H9 (cell line): ENCODE measurements at places on chromosomes 5 and 9. TPM values are rescaled to one million over a fixed set of nuclear protein-coding genes. Genes with fewer than 3 reads are reported as not detected.

DNA sequence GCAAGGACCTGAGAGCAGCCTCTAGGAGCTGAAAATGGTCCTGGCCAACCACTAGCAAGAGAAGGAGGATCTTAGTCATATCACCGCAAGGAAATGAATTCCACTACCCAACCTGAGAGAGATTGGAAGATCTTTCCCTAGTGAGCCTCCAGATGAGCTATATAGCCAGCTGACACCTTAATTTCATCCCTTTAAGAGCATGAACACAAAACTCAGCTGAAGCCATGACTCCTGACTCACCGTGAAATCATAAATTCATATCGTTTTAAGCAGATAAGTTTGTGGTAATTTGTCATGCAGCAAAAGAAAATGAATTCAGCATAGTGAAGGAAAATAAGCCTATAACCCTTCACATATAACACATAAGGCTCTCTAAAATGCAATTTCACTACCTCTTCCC, 23.5 kb downstream of the MAPKAP1 start:
- DNase-seq, result no peak

GRCh38 chr9:121960665-121961064, 132.4 kb downstream of the TTLL11 start:
- DNase-seq, result no peak

GRCh38 chr5:97065475-97065874, 76.9 kb downstream of the LIX1 start:
- no peak for DNase-seq

Gene ZCCHC10
- 34.0 and 34.4 TPM in 2 replicates for total RNA-seq

DNA sequence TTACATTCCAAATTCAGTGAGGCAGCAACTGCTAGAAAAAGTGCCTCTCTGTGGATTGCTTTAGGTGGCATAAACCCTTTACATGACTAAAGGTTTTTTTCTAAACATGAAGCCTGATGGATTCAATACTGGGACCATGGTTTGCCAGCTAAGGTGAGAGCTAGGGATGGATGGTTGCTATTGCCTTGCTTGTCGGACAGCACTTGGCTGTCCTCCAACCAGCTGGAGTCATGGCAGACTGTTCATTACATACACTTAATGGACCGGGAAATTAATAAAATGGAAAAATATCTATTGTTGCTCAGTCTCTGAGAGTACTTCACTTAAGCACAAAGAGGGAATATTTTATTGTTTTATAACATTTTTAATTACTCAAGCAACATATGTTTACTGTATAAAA, 116.9 kb upstream of the TRPC7 start:
- DNase-seq, result no peak

DNA sequence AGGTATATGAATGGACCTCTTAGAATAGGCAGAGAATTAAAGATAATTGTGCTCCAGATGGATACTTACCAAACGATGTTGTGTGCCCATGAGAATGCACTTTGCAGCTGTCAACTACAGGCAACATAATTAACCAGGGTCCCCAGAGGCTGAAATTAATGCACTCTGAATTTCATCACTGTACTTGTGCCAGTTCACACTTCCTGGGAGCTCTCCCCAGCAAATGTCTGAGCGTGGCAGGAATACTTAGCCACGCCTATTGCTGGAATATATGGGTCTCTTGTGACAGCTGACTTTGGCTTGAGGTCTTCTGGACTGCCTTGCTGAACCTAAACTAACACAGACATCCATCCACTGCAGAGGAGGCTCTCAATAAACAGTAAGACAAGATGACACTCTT, 11.9 kb upstream of the C1QTNF2 start:
- DNase-seq, result no peak

GRCh38 chr5:74408150-74409043, 232.1 kb downstream of the ENC1 start:
- no peak for DNase-seq

Gene PTGDS
- total RNA-seq, result 3.6 and 4.8 TPM in 2 replicates

DNA sequence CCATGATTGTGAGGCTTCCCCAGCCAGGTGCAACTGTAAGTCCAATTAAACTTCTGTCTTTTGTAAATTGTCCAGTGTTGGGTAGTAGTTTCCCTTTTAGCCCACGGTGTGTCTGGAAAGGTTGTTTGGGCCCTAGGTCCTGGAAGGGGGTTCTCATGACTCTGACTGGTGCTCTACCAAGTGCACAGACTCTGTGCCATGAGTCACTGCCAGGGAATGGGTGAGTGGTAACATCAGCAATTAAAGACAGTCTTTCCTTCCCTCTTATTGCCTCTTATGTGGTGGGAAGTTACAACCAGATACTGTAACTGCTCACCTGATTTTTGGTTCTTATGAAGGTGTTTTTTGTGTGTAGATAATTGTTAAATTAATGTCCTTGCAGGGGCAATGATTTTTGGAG, 141.2 kb downstream of the PRDM9 start:
- DNase-seq, result no peak

Gene LCN12
- total RNA-seq, result 2.1 and 4.5 TPM in 2 replicates

DNA sequence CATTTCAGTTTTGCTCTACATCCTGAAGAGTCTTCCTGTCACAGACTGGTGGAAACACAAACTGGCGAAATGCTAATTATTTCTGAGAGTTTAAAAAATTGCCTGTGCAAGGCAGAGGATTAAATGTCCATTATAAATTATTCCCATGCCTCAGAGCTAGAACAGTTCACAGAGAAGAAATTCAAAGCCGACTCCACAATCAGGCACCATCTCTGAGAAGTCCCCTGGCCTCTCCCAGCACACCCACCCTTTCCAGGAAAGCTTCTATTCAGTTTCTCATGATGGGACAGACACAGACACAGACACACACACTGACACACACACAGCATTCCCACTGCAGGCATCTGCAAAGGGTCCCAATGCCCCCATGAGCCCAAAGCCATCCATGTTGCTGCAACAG, 253.1 kb downstream of the DENND1A start:
- no peak for DNase-seq

DNA sequence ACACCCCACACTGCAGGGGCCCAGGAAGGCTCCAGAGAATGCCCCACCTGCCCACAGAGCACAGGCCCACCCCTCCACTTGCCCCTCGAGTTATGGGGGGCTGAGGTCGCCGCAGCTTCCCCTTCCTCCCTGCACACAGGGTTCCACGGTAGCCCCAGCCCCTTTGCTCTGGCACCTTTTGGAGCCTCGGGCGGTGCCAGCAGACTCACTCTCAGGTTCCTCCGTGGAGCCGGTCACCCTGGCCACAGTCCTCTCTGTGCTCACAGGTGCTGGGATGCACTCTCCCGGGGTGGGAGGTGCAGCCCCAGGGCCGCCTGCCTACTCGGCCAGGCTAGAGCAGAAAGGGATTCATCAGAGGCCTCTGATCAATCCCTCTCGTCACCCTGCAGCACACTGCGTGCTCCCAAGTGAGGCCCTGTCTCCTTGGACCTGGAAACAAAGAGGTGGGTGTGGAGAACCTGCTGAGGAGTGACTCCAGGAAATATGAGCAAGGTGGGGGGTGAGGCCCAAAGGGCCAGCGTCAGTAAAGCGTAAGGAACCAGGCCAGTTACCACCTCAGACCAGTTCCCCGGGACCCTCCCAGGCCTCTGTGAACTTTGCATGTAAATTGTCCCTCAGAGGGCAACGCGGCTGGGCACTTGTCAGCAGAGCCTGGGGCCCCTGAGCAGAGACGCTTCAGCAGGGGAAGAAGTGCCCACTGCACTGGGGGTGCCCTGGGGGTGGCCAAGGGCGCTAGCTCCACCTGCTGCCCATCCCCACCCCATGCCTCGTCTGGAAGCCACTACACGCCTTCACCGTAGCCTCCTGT, 167.8 kb downstream of the OLFM1 start:
- no peak for DNase-seq

Gene RIMOC1
- total RNA-seq, result 42.7 and 43.3 TPM in 2 replicates

Gene TGFBR1
- total RNA-seq, result 48.6 and 59.3 TPM in 2 replicates

DNA sequence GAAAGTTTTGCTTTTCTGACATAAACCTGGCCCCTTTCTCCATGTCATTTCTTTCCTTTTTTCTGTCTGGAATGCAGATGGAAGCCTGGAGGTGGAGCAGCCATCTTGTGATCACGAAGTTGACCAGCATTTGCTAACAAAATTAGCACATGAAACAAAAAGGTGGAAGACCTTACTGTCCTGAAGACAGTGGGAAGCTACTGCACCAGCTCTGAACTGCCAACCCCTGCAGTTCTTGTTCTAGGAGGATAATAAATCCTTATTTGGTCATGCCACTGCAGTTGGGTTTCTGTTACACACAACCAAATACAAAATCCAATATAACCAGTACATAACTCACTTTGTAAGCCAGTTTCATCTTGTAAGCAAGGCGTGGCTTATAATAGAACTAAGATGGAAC, 249.4 kb upstream of the TBCA start:
- peak; percentile 31 for DNase-seq

DNA sequence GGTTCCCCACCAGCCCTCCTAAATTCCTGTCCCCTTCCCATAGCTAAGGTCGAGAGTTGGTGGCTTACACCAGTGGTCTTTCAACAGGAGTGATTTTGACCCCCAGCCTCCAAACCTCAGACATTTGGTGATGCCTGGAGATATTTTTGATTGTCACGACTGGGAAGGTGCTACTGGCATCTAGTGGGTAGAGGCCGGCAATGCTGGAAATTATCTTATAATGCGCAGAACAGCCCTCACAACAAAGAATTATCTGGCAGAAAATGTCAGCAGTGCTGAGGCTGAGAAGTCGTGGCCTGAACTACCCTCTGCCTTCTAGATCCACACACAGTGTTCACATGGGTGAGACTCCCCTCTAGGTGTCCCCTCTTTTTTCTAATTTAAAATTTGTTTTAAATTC, 69.6 kb downstream of the IL31RA start:
- no peak for DNase-seq

DNA sequence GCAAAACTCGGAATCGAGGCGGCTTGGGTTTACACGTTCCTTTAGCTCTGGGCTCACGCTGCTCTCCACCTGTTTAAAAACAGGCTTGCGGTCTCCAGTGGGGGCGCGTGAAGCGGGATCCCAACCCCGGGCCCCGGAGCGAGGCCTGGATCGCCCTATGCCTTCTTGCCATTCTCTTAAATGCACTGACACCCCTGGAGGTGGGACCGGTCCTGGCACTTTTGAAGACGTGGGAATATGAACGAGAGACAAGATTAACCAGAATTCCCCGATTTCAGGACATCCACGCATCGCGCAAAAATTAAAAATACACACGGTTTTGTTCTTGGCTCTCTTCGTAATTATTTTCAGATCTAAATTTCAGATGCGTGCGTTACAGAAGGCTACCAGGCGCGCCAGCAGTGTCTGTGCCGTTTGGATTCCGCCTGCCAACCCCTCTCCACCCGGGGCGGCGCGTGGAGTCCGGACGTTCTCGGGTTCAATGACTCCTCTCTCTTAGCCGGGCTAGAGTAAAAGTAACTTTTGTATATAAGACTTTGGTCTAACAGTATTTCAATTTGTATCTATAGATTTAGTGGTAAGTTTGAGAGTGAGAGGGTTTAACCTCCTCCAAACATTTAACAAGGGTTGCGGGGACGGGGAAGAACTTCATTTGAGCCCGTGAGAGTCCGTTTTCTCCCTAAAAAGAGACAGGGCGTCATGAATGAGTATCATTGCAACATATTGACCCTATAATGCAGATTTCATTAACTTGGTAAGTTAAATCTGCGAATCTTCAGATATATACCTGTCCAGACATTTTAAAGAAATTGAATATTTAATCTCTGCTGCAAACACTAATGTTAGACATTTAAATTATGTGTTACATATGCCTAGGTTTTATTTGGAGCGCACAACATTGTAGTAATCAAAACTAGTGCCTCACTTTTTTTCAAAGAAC, 3.8 kb downstream of the FOXD1 start:
- peak; percentile 35 for DNase-seq

Gene ADGRD2
- 1.2 and 1.5 TPM in 2 replicates for total RNA-seq

GRCh38 chr5:71993600-71993999, 113.7 kb upstream of the MAP1B start:
- no peak for DNase-seq

DNA sequence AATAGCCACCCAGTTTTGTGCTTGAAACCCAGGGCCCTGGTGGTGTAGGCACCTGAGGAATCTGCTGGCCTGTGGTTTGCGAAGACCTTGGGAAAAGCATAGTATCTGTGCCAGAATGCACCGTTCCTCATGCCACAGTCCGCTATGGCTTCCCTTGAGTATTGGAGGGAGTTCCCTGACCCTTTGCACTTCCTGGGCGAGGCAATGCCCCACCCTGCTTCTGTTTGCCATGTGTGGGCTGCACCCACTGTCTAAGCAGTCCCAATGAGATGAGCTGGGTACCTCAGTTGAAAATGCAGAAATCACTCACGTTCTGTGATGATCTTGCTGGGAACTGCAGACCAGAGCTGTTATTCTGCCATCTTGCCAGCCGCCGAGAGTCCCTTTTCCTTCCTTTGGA, 483.5 kb downstream of the AGTPBP1 start:
- DNase-seq, result no peak

DNA sequence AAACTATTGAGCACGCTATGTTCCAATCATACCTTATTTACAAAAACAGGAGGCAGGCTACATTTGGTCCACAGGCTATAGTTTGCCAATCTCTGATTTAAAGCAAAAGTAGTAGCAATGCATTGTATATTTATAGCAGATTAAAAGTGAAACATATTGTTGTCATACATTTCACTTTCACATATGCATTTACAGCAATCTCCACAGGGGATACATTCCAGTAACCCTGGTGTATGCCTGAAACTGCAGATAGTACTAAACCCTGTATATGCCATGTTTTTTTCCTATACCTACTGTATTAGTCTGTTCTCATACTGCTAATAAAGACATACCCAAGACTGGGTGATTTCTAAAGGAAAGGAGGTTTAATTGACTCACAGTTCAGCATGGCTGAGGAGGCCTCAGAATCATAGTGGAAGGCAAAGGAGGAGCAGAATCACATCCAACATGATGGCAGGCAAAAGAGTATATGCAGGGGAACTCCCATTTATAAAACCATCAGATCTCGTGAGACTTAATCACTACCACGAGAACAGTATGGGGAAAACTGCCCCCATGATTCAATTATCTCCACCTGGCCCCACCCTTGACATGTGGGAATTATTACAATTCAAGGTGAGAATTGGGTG, 5.9 kb upstream of the CSF1R start:
- DNase-seq, result no peak

DNA sequence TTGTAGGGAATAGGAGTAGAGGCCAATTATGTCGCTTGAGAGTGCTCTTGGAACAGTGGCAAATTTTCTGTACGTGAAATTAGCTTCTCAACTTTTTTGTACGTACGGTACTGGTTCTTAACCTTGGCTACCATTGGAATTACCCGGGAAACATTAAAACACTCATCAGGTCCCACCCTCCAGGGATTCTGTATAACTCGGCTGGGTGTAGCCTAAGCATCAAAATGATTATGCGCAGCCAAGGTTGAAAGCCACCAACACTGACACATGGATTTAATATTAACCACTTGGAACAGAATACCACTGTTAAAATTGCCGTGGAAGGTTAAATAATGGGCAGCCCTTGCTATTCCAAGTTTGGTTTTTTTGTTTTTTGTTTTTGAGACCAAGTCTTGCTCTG, 17.4 kb downstream of the DNAJA1 start:
- no peak for DNase-seq

GRCh38 chr5:107968406-107968843, 297.7 kb upstream of the EFNA5 start:
- DNase-seq, result no peak

- no peak for DNase-seq
Observed at GRCh38 chr5:157598350-157598936, 22.9 kb upstream of the ADAM19 start.

Gene DUSP1
- total RNA-seq, result 10.9 and 11.3 TPM in 2 replicates

- no peak for DNase-seq
Observed at GRCh38 chr5:44246986-44247385, 142.2 kb downstream of the FGF10 start.

Gene PRELID2
- 10.4 and 13.2 TPM in 2 replicates for total RNA-seq

- no peak for DNase-seq
Observed at GRCh38 chr5:157518963-157519362, 56.6 kb downstream of the ADAM19 start.

GRCh38 chr5:138980441-138980840, 105.3 kb upstream of the LRRTM2 start:
- no peak for DNase-seq
